ENCODE measurements at places on chromosomes 6 and 20. TPM values are rescaled to one million over a fixed set of nuclear protein-coding genes. Genes with fewer than 3 reads are reported as not detected.

The BTN2A1 gene
- total RNA-seq: 9.2 TPM

The MEA1 gene
- total RNA-seq: 37.4 TPM

The SPATA25 gene
- 1.1 TPM for total RNA-seq

The SLC13A3 gene
- under 0.01 TPM for total RNA-seq

The CPXM1 gene
- 0.33 TPM for total RNA-seq

The KATNA1 gene
- total RNA-seq: 21.1 TPM

The BAK1 gene
- total RNA-seq: 21.1 TPM

The PTPRK gene
- total RNA-seq: 133 TPM

The MCHR2 gene
- not detected for total RNA-seq

The POM121L2 gene
- total RNA-seq: not detected

The LPA gene
- total RNA-seq: not detected

The PNRC1 gene
- 63.2 TPM for total RNA-seq

The MROH8 gene
- total RNA-seq: 1.4 TPM

The HUS1B gene
- total RNA-seq: 0.69 TPM

The HLA-DRB5 gene
- total RNA-seq: not detected

The LHFPL5 gene
- not detected for total RNA-seq

The TNXB gene
- total RNA-seq: 10.1 TPM

The CRYBG1 gene
- total RNA-seq: 4.2 TPM

The EPB41L1 gene
- total RNA-seq: 14.4 TPM

The SCUBE3 gene
- total RNA-seq: 1.0 TPM

The MRPL14 gene
- 62.1 TPM for total RNA-seq

The OOEP gene
- 0.22 TPM for total RNA-seq

The SNTA1 gene
- total RNA-seq: 5.8 TPM

The TCP1 gene
- 350 TPM for total RNA-seq

The CHRNA4 gene
- total RNA-seq: not detected

The SERINC3 gene
- 130 TPM for total RNA-seq

The GSTA3 gene
- total RNA-seq: not detected

The MUC21 gene
- total RNA-seq: not detected

The RTEL1 gene
- 4.7 TPM for total RNA-seq

The PRND gene
- total RNA-seq: 0.34 TPM

The CRISP2 gene
- total RNA-seq: not detected

The KCNQ5 gene
- under 0.01 TPM for total RNA-seq

The TRIM10 gene
- not detected for total RNA-seq

The AHI1 gene
- total RNA-seq: 7.8 TPM

The SLCO4A1 gene
- 0.11 TPM for total RNA-seq
